ENCODE measurements at places on chromosomes 12 and 14. TPM values are rescaled to one million over a fixed set of nuclear protein-coding genes. Genes with fewer than 3 reads are reported as not detected.
A peak's percentile ranks its signal among the peaks of the same experiment; 100 is the strongest.

- no peak for DNase-seq
Observed at GRCh38 chr14:23984891-23985602, 3.7 kb upstream of the DHRS4L2 start.

DNA sequence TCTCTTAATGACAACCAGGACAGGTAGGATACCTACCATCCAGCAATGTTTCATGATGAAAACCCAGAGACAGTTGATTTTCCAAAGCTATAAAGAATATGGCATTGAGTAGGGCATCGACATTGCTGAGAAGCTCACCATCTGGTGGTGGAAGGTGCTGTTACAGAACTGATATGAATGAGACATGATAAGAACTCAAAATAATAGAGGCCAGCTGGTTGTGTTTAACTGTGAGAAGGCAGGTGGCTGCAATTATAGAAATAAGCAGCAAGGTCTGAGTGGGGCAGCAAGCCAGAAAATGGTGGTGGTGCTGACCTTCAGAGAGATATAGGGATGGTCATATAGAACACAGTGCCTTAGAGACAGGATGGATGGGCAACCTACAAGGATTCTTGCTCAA lies 449.7 kb downstream of the BTG1 start:
- DNase-seq: no peak

- DNase-seq: no peak
Observed at GRCh38 chr12:24937553-24938244, 11.2 kb downstream of the BCAT1 start.

DNA sequence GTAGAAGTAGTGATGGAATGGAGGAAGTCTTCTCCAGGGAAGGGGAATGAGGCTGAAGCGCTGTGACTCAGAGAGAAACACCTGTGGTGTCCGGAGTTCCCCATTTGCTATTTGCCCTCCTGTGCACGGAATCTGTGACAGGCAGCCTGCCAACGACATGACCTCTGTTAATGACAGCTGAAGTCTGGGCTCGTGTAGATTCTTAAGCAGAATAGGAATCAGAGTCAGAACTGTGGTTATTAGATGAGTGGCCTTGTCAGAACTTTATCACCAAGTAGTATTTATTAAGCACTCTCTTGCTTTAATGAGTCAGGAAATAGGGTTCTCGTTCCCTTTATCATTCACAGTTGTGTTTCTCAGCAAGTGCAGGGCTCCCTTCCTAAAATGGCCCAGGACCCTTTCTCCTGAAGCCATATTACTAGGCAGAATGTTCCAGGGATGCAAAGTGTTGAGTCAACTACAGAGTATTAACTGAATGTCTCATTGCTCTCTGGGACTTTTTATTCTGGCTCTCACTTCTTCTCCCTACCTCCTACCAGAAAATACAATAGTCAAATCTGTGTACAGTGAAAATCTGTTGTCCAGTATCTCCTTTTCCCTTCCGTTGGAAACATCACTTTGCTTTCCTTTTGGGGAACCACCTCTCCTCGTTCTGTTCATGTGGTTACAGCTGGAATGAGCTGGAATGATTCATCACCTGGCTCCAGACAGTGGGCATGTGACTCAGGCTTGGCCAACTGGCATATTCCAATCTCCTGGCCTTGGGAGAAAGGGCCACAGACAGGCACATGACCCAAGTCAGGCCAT lies 77.8 kb upstream of the MAX start:
- DNase-seq: peak; percentile 42

DNA sequence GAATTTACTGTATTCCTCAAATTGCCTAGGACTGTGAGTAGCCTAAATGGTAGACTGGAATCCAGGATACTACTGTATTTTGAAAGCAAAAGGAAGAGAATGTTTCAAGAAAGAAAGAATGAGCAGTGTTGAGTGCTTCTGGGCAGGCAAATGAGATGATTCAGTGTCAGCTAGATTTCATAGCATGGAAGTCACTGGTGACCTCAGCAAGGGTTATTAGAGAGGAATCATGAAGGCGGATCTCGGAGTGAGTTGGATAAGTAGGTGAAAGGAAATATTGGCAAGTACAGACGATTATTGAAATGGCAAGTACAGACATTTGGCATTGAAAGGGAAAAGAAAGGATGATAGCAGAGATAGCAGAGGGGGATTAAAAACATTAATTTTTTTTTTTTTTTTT lies 27.1 kb downstream of the VRK1 start:
- no peak for DNase-seq

DNA sequence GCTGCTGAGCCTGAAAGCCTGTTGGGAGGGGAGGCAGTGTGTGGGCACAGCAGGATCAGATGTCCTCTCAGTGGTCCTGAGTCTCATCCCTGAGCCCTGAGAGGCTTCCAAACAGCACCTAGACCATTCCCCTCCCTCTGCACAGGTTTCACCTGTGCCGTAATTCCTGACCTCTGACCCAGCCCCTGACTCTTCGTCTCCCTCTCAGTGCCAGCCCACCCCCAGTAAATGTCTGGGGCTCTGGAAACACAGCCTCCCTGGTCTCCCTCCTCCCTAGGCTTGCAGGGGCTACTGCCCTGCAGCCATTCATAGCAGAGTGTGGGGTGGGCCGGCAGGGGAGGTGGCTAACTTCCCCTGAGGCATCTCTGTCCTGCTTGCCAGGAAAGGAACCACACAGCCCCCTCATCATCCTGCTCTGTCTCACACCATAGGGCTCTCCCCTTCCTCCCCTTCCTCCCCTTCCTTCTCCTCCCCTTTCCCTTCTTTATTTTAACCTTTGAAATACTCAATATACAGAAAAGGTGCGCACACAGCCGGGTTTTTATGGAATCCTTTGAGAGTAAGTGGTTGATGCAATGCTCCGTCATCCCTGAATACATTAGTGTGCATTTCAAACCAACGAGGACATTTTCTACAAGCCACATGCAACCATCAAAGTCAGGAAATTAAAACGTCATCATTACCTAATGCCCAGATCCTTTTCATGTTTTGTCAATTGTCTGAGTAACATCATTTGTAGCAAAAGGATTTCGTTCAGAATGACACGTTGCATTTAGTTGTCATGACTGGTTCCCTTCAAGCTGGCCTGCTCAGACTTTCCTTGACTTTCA lies 67.0 kb downstream of the PRMT8 start:
- DNase-seq: no peak

The CIROP gene
- total RNA-seq: not detected

The FLRT2 gene
- 7.0 TPM for total RNA-seq

The TSPAN9 gene
- total RNA-seq: 4.9 TPM
